MCF 10A (cell line): ENCODE measurements at places on chromosomes 5 and 9. TPM values are rescaled to one million over a fixed set of nuclear protein-coding genes. Genes with fewer than 3 reads are reported as not detected.

GRCh38 chr9:130213911-130214761 is 41.9 kb downstream of the NCS1 start:
- no peak for DNase-seq

DNA sequence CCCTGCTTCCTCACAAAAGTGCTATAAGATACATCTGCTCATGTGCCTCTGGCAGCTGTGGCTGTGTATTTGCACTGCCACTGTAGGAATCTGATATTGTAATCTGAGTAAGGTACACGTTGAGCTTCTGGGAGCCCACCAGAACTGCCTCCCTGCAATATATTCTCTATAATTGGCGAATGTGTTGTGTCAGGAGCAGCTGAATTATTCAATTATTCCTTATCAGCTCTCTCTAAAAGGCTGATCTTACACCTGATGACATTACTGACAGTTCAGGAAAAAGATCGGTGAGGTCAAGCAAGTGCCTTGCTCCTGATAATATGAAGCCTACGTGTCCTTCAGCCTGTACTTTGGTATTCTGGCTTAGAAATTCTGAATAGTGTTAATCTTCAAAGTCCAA is 1015.0 kb downstream of the CDH9 start:
- DNase-seq: no peak

DNA sequence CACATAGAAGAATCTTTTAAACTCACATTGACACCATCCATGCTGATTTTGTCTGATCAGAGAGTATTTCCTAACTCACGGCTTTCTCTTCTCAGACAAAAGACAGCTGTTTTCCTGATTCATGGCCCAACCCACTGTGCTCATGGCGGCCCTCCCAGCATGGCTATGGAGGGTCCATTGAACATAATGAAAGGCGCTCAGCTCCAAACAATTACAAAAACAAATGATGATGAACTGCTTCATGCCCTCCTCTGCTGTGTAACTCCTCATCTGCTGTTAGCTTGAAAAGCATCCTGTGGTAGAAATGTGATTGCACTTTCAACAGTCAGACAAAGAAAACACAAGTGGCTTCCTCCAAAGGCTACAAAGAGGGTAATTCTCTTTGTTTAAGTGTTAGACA is 673.8 kb downstream of the PRELID2 start:
- no peak for DNase-seq

- no peak for DNase-seq
Observed at GRCh38 chr5:16976625-16977008, 40.5 kb upstream of the MYO10 start.

DNA sequence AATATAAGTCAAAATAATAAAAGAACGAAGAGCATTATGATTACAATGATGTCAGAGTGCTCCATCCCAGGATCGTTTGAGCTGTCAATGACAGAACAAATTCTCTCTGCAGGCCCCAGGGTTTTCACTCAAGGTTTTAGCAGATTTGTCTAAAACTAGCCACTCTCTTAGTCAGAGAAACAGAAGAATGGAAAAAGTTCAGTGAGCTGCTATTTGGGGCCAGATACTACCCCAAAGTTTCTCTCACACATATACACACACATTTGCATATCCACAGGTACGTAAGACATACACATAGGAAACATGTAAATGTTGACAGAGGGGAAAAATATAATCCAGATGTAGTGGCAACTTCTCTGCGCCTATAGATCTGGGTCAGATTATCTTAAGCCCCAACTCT is 76.3 kb upstream of the SEMA6A start:
- no peak for DNase-seq

GRCh38 chr9:116741086-116741740 is 54.1 kb downstream of the TRIM32 start:
- no peak for DNase-seq

POMT1 gene
- 19.7 and 24.5 TPM in 2 replicates for total RNA-seq

ABLIM3 gene
- 168 and 206 TPM in 2 replicates for total RNA-seq
